Left ventricle myocardium inferior (tissue), 1 donor: ENCODE measurements at places on chromosomes 4 and X. TPM values are rescaled to one million over a fixed set of nuclear protein-coding genes. Genes with fewer than 3 reads are reported as not detected.

DNA sequence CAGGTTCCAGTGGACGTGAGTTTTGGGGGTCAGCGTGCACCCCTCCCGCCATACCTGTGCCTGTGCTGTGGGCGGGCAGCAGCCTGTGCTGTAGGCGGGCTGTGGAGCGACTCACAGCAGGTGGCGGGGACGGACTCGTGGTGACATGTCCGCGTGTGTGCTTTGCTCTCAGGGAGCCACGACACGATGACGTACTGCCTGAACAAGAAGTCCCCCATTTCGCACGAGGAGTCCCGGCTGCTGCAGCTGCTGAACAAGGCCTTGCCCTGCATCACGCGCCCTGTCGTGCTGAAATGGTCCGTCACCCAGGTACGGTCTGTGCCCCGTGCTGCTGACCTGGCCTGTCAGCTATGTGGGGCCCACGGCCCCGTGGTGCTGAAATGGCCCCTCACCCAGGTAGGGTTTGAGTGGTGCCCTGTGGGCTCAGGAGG, 7.4 kb downstream of the PLCXD1 start:
- no peak for DNase-seq

GRCh38 chr4:7217474-7218321, 25.4 kb downstream of the SORCS2 start:
- DNase-seq: no peak

- no peak for DNase-seq
Observed at GRCh38 chrX:53237056-53237455, 12.0 kb upstream of the KDM5C start.

GYPE gene
- 0.16 TPM for total RNA-seq
